ENCODE measurements at places on chromosomes 5 and 9.

DNA sequence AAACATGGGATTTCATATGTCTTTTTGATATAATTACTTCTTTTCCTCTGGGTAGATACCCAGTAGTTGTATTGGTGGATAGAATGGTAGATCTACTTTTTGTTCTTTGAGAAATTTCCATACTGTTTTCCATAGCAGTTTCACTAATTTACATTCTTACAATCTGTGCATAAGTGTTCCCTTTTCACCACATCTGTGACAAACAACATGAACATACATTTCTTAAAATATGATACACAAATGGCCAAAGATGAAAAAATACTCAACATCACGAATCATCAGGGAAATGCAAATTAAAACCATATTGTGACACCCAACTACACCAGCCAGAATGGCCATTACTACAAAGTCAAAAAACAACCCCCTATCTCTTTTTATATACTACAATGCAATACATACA, 1778.5 kb upstream of the ACO1 start:
- no peak for DNase-seq

- DNase-seq = no peak
Measured at GRCh38 chr9:84224246-84224645, 116.3 kb downstream of the SLC28A3 start.

DNA sequence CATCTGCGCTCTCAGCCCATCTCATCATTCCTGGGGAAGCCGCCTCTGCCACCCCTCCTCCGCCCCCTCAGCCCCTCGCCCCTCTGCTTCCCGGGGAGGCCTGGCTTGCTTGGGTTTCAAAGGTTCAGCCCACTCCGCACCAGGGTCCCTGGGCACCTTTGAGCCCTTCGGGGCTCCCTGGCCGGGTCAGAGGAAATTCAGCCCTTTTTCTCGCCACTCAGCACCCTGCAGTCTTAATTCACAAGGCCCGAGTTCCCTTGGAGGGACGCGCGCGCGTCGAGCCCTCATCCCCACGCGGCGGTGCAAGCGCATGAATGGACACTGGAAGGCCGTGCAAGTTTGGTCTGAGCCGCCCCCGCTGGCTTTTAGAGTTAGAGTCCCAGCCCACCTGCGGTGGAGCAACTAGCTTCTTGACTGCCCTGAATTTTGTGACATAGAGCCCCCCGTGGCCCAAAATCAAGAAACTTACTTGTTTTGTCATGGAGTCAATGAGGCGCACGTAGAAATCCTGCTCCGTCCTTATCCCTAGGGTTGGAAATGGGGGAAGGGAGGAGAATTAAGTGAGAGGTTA, 4.5 kb downstream of the EBF1 start:
- no peak for DNase-seq

DNA sequence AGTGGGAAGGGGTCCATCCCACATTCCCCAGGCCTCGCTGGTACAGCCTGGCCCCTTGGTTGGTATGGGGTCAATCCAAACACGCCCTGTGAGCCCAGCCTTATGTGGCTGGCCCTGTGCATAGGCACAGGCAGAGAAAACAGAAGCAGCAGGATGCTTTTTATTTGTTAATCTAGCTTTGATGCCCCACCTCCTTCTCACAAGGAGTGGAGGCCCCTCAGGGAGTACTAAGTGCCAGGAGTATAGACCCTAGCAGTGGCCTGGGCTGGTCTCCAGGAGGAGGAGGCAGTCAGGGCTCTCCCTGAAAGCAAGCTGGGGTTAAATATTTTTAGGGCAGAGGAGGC, 14.6 kb upstream of the TCF7 start:
- peak; percentile 11 for DNase-seq

DNA sequence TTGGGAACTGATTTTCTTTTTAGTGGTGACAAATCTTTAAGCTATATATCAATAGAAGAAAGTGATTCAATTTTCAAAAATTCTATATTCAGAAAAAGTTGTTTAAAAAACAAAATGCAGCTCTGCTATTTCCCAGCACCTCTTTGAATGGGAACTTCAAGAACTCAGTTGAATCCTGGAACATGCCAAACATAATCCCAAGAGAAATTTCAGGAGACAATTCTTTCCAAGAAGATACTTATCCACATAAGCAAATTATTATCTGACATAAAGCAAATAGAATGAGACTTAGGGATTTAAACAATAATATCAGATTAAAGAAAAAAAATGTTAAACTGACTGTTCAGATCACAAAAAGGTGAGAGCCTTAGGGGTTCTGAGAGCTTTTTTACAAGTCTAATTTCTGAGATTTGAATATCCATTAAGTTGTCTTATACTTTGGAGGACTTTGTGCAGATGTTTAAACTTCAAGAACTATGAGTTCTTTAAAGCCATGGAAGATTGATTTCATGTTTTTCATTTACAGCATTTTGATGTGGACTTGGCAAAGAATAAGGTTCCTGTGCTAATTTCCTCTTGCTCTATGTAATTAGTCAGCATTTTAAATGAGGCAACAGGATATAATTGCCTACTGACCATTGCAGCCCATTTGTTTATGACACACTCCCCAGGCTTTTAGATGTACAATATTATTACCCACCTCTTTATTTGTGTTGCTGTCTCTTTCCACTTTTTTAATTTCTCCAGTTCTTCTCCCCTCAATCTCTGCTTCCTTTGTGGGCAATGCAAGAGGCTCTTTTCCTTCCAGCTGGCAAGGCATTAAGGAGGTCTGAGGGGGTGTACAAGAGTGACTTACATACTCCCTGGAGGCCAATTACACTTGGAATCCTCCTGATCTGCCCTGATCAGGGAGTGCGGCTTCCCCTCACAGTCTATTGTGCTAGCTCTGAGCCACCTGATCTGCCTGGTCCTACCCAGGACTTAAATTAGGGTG, 419.1 kb downstream of the NR2F1-AS1 start:
- no peak for DNase-seq

DNA sequence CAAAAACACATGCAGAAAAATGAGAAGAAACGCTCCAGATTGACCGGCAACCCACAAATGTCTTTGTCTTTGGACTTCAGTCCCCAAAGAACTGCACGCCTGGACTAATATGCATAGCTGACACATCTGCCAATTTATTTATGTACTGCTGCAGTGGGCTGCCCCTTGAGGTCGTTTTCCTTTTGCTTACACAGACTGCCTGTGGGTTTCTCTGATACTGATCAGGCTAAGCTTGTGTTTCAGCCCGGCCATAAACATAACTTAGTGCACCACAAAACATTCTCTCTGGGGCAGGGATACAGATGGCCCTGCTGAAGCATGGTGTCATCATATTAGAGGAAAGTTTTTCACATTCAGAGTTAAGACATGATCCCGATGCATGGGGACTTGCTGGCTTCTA, 75.4 kb downstream of the NUDT12 start:
- peak; percentile 34 for DNase-seq

GRCh38 chr9:129174724-129175514, 3.1 kb downstream of the IER5L start:
- DNase-seq = peak; percentile 88

DNA sequence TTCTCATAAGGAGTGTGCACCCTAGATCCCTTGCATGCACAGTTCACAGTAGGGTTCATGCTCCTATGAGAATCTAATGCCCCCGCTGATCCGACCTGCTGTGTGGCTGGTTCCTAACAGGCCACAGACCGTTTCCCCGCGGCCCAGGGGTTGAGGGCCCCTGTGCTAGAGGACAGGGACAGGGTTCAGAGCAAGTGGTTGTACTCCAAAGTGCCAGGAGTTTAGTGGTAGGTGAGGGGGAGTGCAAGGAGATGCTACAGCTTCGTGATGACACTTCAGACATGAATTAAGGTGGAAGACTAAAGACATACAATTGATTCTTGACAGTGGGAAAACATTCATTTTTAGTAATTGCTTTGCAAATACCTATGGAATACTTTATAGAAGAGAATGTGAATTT, 40.5 kb downstream of the SNX24 start:
- DNase-seq = no peak

DNA sequence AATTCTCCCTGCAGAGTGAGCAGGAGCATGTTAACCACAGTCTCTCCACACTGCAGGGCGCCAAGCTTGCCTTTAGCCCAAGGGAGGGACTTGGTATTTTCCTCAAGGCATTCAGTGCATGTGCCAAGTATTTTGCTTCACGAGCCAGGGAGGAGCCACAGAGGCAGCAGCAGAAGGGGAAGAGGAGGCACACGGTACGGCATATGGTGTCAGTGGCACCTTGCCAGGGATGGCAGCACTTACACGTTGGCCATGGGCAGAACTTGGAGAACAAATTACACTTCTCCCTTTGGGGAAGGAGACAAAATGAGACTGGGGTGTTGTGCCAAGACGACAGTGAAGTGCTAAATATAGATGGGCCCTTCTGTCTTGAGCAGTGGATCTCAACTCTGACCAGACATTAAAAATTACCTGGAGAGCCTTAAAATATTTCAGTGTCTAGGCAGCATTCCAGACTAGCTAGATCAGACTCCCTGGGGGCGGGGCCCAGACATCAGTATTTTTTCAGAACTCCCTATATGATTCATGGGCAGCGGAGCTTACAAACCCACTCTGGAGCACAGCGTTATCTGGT, 155.8 kb downstream of the DRD1 start:
- DNase-seq = no peak

GRCh38 chr5:31531543-31531887, 378 bp downstream of the DROSHA start:
- DNase-seq = no peak

GRCh38 chr9:37029304-37029775, 4.7 kb downstream of the PAX5 start:
- DNase-seq = no peak

GRCh38 chr9:94882966-94883641, 156.6 kb downstream of the AOPEP start:
- no peak for DNase-seq

GRCh38 chr9:116760636-116761035, 73.5 kb downstream of the TRIM32 start:
- DNase-seq = no peak

Data from left hindlimb (tissue), 1 donor.